ENCODE measurements at places on chromosomes 13 and 19.

GRCh38 chr13:33033986-33034385 lies 17.8 kb downstream of the KL start:
- DNase-seq = no peak

- no peak for DNase-seq
These were observed 16.1 kb upstream of the ABCC4 start for GRCh38 chr13:95317039-95317989.

- no peak for DNase-seq
These were observed 84.5 kb downstream of the EFNB2 start for GRCh38 chr13:106450991-106451390.

DNA sequence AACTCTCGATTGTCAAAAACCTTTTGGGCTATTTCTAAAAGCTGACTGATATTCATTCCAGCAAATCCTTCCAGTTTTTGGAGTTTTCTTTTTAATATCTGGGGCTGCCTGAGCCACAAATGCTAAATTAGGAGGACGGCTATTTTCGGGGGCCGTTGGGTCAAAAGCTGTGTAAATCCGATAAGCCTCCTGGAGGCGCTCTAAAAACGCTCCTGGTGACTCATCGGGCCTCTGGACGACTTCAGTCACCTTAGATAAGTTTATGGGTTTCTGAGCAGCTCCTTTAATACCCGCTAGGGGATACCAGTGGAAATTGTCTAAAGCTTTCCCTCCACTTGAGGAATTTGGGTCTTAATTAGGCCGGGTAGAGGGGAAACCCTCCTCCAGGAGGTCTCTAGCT lies 66.4 kb downstream of the ZNF730 start:
- DNase-seq = no peak

DNA sequence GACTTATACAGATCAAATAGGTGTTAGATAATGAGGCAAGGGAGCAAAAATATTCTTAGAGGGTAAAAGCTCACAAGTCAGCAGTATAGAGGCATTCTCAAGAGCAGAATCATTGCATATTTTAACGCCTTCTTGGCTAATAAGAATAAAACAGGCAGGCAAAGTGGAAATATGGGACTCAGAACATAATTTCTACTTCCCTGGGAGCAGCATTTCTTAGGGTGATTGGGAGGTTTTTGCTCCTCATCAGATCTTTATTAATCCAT lies 39.6 kb downstream of the LHFPL6 start:
- peak; percentile 28 for DNase-seq

DNA sequence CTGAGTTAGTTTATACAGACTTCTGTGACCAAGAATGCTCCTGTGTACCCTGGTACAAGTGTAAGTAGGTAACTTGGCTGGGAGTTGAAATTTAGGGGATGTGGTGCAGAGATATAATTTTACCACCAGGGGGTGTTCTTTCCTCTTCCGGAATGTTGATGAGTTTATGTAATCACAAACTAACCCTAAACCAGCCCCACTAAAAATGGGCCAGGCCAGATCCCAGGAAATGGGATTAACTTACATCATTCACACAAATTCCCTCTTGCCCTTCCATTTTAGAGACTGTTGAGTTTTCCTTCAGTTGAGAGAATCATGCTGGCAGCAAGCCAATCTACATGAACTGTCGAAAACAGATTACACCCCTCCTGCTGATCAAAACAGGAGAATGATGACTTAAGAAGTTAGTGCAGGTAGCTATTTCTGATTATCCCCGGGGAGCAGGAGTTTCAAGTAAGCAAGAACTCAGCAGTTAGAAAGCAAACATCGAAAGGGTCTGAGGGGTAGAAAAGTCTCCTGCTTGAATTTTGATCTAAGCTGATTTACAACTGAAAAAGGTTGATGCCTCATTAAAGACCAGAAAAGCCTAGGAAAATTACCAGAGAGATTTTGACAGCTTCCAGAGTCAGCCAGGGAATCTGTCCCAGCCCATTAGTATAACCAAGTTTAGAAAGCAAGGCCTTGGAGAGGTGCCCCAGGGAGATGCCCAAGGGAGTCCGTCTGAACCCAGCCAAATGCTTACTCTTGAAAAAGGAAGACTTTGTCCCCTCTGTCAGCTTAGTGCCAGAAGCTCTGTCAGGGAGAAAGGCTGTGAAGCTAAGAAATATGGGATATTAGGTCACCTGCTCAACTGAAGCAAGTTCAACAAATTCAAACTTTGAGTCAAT lies 32.3 kb upstream of the MED4 start:
- DNase-seq = peak; percentile 67

GRCh38 chr19:369256-369655 lies 24.7 kb upstream of the MIER2 start:
- DNase-seq = no peak

GRCh38 chr19:43441716-43442115 lies 23.7 kb downstream of the LYPD3 start:
- no peak for DNase-seq

- no peak for DNase-seq
These were observed 53.9 kb upstream of the CEACAM21 start for GRCh38 chr19:41521931-41522555.

DNA sequence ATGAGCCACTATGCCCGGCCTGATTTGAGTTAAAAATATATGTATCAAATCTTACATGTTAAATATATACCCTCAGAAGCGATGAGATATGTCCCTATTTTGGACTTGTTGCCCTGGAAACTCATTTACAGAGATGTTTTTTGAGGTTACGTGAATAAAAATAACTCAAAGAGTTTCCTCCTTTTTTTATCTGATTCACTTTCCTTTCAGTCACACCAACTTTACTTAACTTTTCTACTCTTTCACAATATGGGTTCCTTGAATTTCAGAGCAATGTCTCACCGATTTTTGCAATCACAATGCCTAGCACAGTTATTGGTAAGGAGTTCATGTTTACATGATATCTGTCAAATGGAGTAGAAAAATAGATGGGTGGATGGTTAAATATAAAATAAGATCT lies 2.3 kb downstream of the OR7C2 start:
- DNase-seq = no peak

DNA sequence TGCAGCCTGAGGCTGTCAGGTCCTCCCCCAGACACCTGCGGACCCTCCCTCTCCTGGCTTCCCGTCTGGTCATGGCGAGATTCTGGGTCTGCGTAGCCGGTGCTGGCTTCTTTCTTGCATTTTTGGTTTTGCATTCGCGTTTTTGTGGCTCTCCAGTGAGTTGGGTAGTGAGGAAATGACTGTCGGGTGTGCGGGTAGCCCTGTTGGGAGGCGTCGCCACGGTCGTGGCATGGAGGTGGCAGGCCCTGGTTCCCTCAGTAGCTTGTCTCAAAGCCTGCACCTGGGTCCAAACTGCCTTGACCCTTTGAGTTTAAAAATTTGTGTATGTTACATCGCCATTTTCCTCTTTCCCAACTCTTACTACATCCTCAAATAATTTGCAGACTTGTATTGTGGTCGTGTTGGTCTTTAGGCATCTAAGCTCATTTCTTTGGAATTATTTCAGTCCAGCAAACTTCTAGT lies 344 bp downstream of the NHLRC3 start:
- DNase-seq = peak; percentile 23

- no peak for DNase-seq
These were observed 979.6 kb upstream of the SPRY2 start for GRCh38 chr13:81320516-81320915.

DNA sequence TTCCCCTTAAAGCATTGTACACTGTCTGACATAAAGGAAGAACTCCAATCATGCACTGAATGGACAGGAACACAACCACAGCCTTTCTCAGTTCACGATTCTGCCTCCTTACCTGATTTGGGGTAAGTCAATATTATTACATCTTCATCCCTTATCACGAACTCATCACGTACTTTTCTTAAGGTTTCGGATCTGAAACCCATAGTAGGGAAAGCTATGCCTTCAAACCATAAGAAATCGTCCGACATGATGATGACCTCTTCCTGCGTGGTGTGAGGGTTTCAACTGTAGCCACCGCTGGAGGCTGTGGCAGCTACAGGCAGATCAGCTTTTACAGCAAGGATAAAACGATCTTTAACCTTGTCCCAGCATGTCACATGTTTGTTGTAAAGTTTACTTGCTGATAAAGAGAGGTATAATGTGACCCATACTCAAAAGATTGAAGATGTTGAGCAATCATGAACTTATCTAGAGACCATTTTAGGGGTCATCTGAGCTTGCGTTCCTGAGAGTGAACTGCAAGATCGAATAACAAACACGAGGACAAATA lies at the start of gene SULT2A1:
Gene SULT2A1, minus strand, starts transcription at position 306 of the 550 bp plus-strand sequence. Its CDS starts 58 bp downstream, at position 248.
- no peak for DNase-seq

GRCh38 chr19:3450796-3451411 lies 29.4 kb downstream of the SMIM24 start:
- DNase-seq = peak; percentile 99

DNA sequence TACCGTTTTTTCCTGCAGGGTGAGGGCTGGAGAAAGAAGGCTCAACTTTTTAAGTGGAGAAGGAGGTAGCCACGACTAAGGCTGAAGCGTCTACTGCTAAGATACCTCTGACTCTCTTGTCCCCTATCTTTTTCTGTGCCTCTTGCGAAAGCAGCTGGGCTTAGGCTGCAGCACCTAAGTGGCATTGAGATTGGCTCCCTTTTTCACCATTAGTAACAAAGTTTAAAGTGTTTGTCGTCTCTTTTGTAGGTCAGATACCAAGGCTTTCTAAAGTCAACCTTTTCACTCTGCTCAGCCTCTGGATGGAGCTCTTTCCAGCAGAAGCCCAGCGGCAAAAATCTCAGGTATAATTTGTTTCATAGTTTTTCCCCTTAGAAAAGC lies 887 bp downstream of the CDADC1 start:
- DNase-seq = no peak

DNA sequence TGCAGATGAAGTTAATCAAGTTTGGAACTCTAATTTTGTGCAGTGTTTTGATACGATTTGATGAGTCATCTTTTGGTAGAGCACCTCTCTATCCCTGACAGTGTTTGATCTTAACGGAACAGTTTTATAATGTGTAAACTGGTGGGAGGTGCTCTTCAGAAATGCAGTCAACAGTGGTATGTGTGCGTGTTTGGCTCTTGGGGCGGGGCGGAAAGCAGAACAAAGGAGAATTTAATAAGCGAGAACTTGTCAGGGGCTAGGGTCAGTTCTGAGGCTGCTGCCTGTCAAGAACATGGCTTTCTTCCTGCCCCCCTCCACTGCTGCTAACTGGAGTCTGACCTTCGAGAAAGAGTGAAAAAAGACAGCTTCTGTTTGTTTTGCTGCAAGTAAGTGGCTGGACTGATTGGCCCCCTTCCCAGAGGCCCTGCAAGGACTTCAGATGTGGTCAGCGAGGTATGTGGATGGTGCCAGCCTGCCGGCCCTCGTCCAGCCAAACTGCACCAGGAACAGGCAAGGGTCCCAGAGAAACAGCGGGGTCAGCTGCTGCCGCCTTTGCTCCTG lies 40.8 kb downstream of the BBC3 start:
- peak; percentile 57 for DNase-seq

GRCh38 chr13:108527844-108528243 lies 101.6 kb upstream of the MYO16 start:
- no peak for DNase-seq

GRCh38 chr13:33679658-33680012 lies 138.3 kb upstream of the RFC3 start:
- no peak for DNase-seq

DNA sequence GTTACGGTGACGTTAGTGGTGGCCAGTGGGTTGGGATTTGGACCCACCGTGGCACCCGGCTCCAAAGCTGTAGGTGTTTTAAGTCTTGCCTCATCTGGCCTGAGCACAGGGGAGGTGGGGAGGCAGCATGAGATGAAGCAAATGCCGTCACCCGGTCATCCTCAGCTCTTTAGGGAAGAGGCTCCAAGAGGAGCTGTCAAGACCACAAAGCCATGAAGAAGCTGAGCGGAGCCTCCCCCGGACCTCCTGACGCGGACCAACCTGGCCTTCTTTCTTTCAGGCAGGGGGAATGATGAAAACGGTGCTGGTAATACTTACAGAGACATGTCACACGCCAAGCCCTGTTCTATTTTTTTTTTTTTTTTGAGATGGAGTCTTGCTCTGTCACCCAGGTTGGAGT lies 7.4 kb downstream of the ACTMAP start:
- DNase-seq = no peak

DNA sequence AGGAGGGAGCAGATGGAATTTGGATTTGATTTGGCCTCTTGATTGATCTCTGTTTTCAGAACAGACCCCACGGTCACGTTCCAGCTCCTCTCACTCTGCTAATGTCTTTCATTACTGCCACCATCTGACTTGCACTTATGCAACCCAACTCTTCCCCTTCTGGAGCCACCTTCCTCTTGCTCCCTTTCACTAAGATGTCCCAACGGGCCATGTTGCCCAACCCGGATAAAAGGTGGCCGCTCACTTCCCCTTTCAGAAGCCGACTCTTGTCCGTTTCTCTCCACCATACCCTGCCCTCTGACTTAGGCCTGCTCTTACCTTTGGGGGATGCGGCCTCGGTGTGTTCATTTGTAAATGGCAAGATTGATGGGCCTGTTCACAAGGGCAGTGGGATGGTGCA lies 27.4 kb upstream of the CYP4F8 start:
- no peak for DNase-seq

GRCh38 chr19:52307275-52307674 lies 10.3 kb downstream of the ZNF480 start:
- peak; percentile 31 for DNase-seq

DNA sequence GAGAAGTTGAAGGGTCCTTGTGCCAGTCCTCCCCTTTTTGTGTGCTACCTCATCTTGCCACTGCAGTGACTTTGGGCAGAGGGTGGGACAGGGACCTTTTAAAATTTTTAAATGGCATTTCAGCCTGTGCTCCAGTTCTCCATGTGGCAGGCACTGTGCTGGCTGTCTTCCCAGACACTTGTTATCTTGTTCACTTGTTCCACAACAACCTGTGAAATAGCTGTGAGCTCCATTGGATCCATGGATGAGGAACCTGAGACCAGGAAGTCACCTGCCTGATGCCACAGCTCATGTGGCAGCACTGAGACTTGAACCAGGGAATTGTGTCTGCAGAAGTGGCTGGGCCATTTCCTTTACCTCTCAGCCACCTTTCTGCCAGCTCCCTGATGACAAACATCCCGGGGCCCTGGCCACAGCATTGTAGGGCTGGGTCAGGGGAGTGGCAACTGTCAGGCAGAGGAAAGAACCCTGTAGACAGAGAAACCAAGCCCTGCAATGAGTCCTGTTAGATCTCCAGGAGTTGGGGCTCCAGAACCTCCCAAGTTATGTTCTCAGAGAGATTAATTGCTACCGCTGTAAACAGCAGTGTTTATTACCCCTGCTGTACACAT lies 6.4 kb downstream of the EGLN2 start:
- no peak for DNase-seq

- DNase-seq = no peak
These were observed 45.5 kb upstream of the SLC7A9 start for GRCh38 chr19:32914879-32915660.

- peak; percentile 87 for DNase-seq
These were observed 129.8 kb downstream of the DLEU7 start for GRCh38 chr13:50713523-50714248.

DNA sequence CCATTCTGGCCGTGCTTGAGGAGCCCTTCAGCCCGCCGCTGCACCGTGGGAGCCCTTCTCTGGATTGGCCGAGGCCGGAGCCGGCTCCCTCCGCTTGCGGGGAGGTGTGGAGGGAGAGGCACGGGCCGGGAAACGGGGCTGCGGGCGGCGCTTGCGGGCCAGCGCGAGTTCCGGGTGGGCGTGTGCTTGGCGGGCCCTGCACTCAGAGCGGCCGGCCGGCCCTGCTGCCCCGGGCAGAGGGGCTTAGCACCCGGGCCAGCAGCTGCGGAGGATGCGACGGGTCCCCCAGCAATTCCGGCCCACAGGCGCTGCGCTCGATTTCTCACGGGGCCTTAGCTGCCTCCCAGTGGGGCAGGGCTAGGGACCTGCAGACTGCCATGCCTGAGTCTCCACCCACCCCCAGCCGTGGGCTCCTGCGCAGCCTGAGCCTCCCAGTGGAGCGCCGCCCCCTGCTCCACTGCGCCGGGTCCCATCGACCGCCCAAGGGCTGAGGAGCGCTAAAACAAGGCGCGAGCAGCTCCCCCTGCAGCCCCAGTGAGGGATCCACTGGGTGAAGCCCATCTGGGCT lies 76.5 kb downstream of the PCDH20 start:
- no peak for DNase-seq
